ENCODE measurements at places on chromosomes 7 and 10. TPM values are rescaled to one million over a fixed set of nuclear protein-coding genes. Genes with fewer than 3 reads are reported as not detected.
A peak's percentile ranks its signal among the peaks of the same experiment; 100 is the strongest.

Gene MRLN
- total RNA-seq: not detected

Gene ACHE
- total RNA-seq: not detected

Gene WASHC2A
- 23.0 TPM for total RNA-seq

Gene C10orf53
- total RNA-seq: not detected

Gene GIMAP2
- 0.13 TPM for total RNA-seq

Gene HOXA10
- 27.4 TPM for total RNA-seq

DNA sequence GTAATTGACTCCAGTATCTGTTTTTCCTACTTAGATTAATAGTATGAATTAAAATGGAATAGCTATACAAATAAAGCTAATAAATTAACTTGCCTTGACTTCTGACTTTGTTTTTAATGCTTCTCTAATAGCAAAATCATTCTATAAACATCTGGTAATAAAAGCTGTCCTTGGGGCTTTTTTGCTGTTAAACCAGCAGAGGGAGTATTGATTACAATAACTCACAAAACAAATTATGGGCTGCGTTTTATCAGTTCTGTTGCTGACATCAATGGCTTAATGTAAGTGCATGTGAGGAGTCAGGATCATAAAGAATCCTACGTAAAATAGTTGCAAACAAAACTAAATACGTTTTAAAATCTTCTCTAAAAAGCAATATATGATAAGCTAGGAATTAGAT is 667.8 kb downstream of the PCDH15 start:
- no peak for DNase-seq

- peak; percentile 31 for DNase-seq
Observed at GRCh38 chr7:50707236-50708006, 75.3 kb downstream of the GRB10 start.

DNA sequence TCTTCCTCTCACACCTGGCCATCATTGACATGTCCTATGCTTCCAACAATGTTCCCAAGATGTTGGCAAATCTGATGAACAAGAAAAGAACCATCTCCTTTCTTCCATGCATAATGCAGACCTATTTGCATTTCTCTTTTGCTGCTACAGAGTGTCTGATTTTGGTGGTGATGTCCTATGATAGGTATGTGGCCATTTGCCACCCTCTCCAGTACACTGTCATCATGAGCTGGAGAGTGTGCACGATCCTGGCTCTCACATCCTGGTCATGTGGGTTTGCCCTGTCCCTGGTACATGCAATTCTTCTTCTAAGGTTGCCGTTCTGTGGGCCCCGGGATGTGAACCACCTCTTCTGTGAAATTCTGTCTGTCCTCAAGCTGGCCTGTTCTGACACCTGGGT is 19.2 kb downstream of the OR2A14 start:
- DNase-seq: peak; percentile 10

GRCh38 chr10:29757551-29758297 is 123.0 kb upstream of the SVIL start:
- peak; percentile 16 for DNase-seq

DNA sequence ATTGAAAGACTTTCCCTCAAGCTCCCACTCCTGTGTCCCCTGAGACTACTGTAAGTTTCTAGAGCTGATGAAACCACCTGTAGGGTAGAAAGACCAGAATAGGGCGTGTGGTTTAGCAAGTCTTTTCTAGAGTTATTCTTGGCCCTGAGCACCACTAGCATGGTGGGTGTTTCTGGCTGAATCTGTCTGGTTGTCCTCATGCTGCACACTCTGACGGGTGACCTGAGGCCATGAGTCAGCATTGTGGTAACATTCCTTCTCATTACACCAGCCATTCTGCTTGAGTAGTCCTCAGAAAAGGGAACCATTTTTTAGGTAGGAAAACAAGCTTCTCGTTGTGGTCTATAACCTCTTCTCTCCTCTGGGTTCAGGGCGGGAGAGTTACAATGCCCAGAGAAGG is 250.3 kb downstream of the SNX13 start:
- DNase-seq: peak; percentile 90

DNA sequence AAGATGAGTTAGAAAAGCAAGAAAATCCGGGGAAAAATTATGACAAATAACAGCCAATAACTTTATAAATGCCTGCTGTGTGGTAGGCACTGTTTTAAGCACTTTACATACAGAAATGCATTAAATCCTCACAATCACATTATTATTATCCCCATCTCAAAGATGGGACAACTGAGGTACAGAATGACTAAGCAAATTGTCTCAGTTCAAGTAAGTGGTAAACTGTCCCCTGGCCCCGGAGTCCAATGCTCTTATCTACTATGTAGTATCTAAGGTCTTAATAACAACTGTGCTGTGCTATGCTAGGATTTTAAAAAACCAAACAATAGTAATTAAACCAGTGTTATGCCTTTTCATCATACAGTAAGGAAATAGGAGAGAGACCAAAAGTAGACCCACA is 105.6 kb downstream of the RTKN2 start:
- DNase-seq: no peak

DNA sequence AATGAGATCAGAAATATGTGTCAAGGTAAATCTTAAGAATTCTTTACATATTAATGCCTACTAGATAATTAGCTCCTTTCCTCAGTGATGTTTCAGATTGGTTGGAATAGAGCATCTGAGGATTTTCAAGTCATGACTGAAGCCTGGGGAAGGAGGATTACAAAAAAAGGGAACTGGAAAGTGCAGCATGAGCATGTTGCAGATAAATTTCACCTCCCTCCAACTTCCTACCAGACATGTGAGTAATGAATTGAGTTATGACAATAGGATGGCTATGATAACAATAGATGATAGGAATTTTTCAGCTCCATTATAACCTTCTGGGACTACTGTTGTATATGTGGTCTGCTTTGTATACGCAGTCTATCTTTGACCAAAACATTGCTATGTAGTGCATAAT is 104.2 kb upstream of the RAB18 start:
- DNase-seq: no peak

- DNase-seq: no peak
Observed at GRCh38 chr10:123068087-123068853, 59.5 kb downstream of the ACADSB start.

DNA sequence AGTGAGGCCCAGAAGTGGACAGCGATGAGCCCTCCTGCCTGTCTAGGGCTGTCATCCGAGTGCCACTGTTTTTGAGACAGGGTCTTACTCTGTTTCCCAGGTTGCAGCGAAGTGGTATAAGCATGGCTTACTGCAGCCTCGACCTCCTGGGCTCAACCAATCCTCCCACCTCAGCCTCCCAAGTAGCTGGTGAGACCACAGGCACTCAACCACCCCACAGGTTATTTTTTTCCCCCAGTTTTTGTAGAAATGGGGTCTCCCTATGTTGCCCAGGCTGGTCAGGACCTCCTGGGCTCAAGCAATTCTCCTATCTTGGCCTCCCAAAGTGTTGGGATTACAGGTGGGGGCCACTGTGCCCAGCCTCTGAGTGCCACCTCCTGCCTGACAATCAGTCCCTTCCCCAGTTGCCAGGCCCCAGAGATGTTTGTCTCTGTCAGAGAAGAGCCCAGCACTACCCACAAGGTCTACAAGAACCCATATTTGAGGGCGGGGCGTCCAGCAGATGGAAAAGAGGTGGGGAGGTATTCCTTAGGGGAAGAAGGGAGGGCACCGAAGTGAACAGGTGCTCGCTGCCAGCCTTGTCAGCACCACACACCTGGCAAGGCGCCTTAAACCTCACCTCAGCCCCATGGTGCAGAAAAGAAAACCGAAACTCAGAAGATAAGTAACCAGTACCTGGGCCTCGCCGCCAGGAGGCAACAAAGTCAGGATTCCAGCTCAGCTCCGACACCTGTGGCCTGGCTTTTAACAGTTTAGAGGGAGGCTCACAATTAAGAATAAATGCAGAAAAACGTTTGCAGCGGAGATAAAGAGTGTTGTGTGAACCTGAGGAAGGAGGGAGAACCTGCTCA is 77.4 kb upstream of the ANLN start:
- no peak for DNase-seq

DNA sequence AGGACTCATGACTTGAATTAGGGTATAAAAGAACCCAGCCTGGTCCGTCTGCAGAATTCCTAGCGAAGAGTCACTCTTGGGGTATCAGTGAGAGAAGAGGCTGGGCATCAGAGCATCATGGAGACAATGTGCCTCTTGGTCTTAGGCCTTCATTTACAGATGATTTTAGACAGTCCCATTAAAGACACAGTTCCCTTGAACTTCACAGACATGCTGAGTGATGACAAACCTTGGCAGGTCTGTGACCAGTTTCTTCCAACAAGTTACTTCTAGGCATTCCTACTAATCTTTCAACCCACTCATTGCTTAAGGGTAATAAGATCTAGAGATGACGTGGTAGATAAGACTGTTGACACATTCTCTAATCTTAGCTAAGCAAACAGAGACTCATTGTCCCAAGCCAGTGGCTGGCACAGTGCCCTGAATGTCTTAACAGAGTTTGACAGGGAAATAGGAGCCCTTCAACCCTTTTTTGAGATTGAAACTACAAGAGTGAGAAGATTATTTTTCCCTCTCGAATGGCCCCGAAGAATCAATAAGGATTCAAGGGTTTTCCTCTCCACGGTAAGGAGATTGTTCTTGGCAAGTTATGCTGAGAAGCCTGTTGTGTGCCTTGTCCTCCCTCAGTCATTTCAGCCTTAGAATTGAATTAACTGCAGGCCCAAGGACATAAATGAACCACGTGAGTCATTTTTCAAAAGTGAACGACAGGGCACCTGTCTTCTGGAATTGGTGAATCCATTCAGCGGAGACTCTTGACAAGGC is 281.1 kb downstream of the CCDC3 start:
- peak; percentile 87 for DNase-seq

DNA sequence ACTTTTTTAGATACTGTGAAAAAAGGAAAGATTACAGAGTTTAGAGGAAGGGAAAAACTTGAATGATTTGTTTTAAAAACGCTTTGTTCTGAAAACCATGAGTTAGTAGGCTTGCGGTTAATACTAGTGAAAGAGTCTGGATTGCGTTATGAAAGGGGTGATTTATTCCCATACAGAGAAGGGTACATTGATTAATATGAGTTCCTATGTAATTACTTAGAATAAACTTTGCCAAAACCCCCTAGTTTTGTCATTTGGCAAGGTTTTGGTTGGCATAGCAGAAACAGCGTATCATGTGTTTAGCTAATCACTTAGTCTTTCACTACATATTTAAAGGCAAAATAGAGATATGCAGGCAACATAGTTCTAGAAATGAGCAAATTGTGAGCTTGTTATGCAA is 91.2 kb upstream of the POT1 start:
- no peak for DNase-seq

DNA sequence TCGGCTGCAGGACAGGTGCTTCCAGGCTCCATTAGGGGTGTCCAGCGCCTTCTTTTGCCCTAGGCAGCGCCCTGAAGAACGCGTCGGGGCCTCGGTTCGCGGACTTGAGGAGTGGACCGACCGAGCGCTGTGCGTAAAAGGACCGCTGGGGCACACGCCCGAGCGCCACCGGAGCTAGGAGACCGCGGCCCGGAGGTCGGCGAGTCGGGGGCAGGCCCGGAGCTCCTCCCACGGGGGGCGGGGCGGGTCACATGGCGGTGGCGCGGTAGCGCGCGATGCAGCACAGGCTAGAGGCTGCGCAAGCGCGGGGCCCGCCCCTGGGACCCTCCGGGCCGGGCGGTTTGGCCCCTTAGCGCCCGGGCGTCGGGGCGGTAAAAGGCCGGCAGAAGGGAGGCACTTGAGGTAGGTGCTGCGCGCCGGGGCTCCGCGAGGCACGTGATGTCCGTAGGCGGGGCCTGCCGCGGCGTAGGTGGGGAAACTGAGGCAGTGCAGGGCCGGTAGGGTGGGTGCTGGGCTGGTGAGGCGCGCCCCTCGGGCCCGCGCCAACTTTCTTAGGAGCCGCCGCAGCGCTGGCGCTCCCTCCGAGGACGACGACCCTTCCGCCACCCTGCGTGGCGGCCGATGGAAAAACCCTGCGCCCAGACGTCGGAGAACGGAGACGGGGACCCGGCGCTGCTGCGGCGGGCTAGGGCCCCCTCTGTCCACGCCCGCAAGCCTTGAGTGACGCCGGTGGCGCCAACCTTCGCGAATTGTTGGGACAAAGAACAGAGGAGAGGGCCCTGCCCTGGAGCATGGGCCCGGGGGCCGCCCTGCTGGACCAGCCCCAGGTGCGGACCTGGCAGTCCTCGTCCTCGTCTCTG is at the start of gene PRXL2A:
Gene PRXL2A (plus strand): TSS at position 310 of the 860 bp plus-strand sequence. CDS start 11,917 bp downstream, outside the sequence.
- peak; percentile 12 for DNase-seq

DNA sequence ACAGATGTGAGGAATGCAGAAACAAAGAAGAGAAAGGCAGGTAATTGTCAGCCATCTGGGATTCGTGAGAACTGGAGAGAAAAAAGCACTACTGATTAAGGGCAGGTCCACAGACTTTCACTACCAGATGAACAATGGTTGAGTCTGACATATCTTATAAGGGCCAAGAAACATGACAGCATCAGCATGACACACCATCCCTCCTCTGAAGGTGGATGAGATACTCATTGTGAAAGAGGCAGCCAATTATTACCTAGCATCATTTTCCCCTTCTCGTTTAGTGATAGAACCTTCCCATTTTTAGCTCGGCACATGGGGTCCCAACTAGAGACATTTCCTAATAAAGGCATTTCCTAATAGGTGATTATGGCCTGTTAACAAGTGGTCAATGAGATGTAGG is 19.2 kb upstream of the MET start:
- DNase-seq: peak; percentile 74

DNA sequence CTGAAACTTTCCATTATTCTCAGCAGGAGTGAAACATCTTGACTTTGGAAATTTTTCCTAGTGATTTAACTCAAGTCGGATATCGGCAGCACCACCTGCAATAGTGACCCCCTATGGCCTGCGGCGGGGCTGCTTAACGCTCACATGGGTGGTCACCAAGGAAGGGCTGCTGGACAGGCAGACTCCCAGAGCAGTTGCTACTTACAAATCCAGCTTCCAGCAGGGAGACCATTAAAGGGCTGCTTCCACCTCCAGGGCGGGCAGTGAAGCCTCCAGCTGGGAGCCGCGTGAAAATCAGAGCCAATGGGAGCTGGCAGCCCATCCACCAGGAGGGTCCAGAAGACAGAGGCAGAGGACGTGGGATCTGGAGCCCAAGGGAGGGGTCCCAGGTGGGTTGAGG is 122.5 kb downstream of the MGMT start:
- no peak for DNase-seq

DNA sequence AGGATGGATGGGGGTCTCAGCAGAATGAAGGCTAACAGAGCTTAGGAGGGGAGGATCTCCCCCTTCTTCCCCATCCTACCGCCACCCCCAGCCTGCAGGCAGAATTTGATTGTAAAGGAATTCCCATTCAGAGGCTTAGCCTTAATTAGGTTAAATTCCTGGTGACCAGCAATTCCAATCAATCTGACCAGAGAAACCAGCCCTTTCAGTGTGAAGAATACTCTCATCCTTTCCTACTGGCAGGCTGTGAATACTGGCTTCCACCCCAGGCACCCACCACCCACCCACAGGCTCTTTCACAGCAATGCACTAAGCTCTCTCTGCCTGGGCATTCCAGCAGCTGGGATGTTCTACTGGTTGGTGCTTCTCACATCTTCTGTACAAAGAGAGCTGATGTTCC is 137.9 kb upstream of the LYZL1 start:
- no peak for DNase-seq

DNA sequence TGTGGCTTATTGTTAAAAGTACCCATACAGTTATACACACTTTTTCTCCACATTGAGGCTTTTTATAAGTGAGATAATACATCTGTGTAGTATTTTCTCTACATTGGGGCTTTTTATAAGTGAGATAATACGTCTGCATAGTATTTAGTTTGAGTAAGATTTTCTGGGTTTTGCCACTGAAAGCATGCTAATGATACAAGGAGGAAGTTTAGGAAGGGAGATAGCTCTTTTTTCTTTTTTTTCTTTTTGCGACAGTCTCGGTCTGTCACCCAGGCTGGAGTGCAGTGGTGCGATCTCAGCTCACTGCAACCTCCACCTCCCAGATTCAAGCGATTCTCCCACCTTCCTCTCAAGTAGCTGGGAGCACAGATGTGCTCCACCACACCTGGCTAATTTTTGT is 13.3 kb downstream of the FAM107B start:
- no peak for DNase-seq
